ENCODE measurements at places on chromosomes 5 and 9.
A peak's percentile ranks its signal among the peaks of the same experiment; 100 is the strongest.

DNA sequence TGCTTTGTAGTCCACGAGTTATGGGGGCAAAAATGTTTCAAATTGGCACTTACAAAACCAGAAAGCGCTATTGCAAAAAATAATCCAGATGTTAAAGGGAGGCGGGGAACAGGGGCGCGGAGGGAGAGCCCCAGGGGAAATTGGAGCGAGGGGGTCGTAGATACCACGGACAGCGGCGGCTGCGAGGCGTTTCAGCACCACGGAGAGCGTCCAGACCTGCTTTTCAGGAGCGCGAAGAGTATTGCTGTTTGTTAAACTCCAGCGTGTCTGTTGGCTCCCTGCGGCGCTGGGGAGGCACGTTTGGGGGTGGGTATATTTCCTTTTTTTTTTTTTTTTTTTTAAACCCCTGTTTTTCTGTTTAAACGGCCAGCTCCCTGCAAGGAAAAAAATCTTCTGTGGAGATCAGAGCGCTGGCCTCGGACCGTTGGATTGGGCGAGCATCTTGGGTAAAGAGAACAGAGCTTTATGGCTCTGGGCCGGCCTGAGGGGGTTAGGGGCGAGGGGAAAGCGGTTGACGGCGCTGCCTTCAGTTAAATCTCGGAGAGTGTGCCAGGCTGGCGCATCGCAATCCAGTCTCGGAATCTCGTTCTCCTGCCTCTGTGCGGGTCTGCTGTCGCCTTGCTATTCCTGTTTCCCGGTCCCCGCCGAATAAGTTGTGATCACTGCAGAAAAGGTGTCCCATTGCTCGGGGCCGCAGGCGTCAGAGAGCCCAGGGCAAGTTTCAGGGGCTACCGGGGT, at the start of gene GLRA1:
GLRA1 (minus strand) TSS at position 288 of the 738 bp plus-strand sequence. CDS start 302 bp downstream, outside the sequence.
- peak; percentile 48 for DNase-seq

GRCh38 chr9:80144406-80144805, 572.6 kb downstream of the TLE4 start:
- DNase-seq, result no peak

DNA sequence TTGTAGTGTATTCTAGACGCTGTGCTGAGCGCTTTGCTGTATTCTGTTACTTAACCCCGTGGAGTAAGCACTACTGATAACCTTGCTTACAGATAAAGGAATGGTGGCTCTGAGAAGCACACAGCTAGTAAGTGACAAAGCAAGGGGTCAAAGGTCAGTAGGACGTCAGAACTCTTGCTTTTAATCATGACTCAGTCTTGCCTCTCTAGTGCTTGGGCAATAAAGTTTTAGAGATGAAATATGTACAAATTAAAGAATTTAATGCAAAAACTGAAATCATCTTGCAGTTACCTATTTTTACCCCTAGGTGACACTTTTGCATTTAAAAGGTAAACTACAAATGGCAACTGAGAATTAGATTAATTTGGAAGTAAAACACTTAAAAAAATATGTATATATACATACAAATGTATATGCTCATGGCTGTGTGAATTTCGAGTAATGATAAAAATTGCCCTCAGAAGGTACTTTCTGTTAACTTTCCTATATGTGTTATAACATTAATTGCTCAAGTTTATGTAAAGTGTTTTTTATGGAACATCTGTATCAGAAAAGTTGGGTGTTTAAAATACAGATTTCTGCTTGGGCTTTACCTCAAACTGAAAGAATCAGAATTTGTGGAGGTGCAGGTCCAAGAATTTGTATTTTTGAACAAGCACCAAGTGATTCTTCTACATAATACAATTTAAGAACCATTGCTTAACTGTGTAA, 175.1 kb upstream of the DAB2 start:
- DNase-seq, result no peak

GRCh38 chr5:113340537-113340936, 94.3 kb downstream of the TSSK1B start:
- no peak for DNase-seq
